ENCODE measurements at places on chromosomes 3 and 15.

GRCh38 chr3:115448851-115449250 is 174.5 kb upstream of the GAP43 start:
- no peak for DNase-seq

GRCh38 chr3:150877303-150877702 is 27.9 kb downstream of the MINDY4B start:
- no peak for DNase-seq

DNA sequence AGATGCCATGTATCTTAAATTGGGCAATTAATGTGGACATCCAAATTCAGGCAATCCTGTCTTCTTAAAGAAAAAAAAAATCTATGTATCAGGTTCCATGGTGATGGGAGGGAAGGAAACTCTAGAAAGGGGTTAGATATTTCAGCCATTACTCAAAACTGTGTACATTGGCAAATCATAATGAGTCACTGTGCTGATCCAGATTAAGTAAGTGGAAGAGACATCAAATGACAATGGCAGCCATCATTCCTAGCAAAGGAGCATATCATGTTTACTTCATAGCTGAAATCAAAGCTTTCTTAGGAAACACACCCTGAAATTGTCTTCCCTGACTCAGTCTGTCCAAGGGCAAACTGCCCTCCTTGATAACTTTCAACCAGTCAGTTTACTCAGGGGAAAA is 713.3 kb upstream of the GBE1 start:
- DNase-seq, result no peak

DNA sequence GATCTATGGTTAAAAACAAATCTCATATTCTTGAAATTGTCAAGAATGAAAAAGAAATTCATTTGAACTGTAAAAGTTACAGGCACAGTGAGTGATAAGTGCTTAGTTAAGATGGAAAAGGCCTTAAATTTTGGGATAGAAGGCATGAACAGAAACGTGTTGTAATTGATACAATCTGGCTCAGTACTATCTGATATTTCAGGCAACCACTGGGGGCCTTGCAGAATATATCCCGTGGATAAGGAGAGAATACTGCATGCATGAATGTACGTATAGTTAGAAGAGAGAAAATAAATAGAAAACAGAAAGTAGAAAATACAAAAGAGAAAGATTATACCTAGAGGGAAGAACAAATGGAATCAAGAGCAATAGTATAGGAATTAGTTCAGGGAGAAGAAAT is 741.4 kb upstream of the CCDC54 start:
- DNase-seq, result no peak

DNA sequence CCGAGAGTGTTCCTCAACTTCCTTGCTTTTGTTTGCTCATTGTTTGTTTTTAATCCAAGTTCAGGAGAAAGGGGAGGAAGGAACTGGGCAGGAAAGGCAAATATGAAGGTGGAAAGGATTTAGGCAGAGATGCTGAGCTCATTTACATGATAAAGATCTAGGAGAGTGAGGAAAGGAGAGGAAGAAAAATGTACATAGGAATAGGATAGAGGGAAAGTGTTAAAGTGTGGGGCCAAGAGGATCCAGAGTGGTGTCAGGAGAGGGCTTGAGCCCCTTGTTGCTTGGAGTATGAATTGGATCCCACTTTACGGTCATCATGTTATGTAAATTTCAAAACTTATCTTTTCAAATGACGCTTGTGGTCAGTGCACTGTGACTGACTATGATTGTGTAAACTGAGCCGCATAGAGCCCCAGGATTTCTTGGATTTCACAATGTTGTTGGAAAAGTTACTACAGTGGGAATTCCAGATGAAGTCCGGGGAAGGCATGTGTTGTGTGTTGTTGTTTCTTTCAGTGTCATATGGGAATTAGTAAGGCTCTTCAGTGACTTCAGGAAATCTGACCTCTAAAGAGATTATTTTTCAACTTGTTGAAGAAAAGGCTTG is 15.0 kb upstream of the PLD1 start:
- DNase-seq, result no peak

GRCh38 chr3:129030611-129031010 is 29.5 kb downstream of the EFCC1 start:
- no peak for DNase-seq

- no peak for DNase-seq
These were observed 27.2 kb downstream of the USP3 start for GRCh38 chr15:63531586-63531985.
